ENCODE measurements at places on chromosomes 3 and 15.

GRCh38 chr3:107543666-107544065 is 20.9 kb downstream of the BBX start:
- DNase-seq, result no peak

DNA sequence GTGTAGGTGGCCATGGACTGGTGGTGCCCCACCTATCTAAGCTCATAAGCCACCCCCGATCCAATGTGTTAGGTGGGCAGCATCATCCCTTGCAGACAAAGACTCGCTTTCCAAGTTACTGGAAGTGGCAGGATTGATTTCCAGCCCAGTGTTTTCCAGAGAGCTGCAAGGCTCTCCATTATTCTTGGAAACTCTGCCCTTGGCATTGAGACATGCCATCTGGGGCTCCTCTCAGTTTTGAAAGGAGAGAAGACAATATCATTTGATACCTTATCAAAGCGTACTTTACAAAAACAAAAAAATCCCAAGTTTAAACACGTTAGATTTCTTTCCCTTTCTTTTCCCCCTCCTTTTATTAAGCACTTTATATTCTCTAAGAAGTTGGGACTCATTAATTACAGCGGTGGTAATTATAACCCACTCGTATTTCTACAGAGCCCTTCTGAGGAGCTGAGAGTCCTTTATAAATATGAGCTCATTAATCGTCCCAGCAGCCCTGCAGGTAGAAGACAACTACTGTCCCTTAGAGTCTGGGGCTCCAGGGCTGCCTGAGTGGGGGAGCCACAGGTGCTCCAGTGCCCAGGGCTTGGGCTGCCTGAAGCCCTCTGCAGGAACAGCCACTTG is 226.1 kb downstream of the TLE3 start:
- DNase-seq, result no peak

DNA sequence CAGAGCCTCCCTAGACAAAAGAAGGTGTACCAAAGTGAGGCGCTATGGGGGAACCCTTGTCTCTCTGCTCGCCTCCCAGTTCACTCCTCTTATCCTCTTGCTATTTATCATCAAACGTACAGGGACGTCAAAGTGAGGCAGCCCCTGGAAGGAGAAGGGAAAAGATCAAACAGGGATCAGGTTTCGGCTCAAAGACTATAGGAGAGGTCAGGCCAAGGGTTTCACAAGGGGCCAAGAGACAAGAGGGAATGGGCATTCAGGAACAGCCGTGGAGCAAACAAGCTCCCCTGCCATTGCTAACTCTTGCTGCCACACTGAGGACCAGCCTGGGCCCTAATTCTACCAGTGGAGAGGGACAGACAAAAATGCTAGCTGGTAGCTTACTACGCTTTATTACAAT is 168.7 kb downstream of the GREM1 start:
- DNase-seq, result no peak

GRCh38 chr3:30241721-30242120 is 364.7 kb upstream of the TGFBR2 start:
- DNase-seq, result no peak

- no peak for DNase-seq
Observed at GRCh38 chr15:63505842-63506222, 1.4 kb downstream of the USP3 start.

- DNase-seq, result no peak
Observed at GRCh38 chr3:181930105-181930504, 218.4 kb downstream of the SOX2 start.

DNA sequence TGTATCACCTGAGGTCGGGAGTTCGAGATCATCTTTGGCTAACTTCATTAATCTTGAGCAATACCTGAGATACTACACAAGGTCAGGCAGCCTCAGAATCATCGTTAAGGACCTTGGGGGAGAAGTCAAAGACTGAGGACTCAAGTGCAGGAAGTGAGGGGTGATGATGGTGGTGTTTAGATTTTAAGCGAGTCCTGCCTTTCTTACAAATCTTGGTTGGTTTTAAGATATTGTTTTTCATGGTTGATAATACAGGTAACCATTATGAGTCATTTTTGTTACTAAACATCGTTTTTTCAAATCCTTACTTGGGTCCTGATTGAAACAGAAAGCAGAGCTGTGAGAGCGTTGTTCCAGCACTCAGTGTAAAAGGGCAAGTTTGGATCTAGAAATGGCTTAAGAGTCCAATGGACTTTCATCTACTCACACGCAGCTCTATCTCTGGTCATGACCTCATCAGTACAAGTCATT is 4.1 kb downstream of the RASGRP1 start:
- no peak for DNase-seq

DNA sequence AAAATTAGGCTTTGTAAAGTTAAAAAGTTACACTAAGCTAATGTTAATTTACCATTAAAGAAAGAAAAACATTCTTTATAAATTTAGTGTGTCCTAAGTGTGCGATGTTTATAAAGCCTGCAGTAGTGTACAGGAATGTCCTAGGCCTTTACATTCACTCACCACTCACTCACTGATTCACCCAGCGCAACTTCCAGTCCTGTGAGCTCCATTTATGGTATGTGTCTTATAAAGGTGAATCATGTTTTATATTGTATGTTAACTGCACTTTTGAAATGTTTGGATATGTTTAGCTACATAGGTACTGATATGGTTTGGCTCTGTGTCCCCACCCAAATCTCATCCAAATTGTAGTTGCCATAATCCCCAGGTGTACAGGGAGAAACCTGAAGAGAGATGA is 549.7 kb upstream of the EPHA6 start:
- DNase-seq, result no peak

- no peak for DNase-seq
Observed at GRCh38 chr3:163490119-163490518, 1588.2 kb downstream of the SI start.

All from stimulated activated CD4-positive, alpha-beta T cell treated with anti-CD3 and anti-CD28 coated beads, Interleukin-12 subunit alpha, Interleukin-12 subunit beta, amount 100 ng/mL, for 4 hours (primary cell).